ENCODE measurements at places on chromosomes 5 and 9.

- no peak for DNase-seq
Measured at GRCh38 chr9:68933434-68934328, 80.2 kb downstream of the PRKACG start.

DNA sequence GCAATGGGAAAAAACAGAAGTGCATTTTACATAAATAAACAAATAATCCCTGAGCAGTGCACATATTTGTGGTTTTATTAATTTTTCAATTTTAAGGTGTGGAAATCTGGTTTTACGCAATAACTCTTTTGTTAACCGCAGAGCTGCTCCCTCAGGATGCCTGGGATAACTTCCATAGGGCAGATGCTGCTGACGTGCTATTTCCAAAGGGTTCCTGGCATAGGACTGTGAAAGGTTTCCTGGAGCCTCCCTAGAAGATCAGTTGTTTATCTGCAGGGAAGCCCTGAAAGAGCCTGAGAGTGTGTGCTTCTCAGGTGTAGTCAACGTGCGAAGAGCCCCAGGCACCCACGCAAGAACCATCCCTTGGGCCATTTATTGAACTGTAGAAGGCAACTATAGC lies 443.5 kb downstream of the PLK2 start:
- no peak for DNase-seq

GRCh38 chr9:130452835-130453234 lies 8.1 kb downstream of the ASS1 start:
- DNase-seq: no peak

DNA sequence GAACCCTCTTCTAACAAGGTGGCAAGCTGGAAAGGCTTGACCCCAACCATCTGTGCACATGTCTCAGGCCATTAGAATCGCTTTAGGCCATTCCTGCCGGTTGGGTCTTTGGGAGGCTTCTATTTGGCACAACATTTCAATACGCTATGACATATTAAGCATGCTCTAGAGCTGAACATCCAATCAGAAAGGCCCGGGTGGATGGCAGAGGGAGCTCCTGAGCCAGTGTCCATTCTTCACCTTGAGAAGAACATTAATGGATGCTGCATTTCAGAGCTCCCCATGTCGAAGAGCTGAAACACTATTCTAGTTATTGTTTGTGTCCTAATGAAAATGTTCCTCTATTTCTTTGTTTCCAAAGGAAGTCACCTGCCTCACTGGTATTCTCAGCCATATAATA lies 12.8 kb downstream of the SPATA9 start:
- no peak for DNase-seq

- no peak for DNase-seq
Measured at GRCh38 chr9:91913096-91913495, 36.9 kb downstream of the ROR2 start.

- DNase-seq: no peak
Measured at GRCh38 chr9:84921175-84921574, 251.6 kb downstream of the NTRK2 start.

DNA sequence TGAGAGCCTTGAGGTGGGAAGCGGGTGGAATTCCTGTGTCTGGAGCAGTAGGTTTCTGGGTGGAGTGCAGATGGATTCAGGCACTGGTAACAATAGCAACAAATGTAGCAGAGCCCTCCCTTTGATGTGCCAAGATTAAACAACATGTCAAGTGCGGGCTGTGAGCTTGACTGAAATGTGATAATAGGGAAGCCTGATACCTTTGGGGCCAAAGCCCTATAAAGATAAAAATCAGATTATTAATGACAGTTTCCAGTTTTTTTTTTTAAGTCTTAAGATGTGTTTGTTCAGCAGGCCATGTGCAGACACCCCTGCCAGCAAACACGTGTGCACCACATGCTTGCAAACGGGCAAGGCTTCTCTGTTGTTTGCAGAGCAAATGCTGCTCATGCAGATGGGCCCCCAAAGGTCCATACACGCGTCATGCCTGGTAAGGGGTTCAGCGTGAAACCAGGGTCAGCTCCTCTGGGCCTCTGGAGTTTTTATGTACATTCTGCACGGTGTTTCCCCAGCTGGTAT lies 193.2 kb downstream of the GADD45G start:
- no peak for DNase-seq

DNA sequence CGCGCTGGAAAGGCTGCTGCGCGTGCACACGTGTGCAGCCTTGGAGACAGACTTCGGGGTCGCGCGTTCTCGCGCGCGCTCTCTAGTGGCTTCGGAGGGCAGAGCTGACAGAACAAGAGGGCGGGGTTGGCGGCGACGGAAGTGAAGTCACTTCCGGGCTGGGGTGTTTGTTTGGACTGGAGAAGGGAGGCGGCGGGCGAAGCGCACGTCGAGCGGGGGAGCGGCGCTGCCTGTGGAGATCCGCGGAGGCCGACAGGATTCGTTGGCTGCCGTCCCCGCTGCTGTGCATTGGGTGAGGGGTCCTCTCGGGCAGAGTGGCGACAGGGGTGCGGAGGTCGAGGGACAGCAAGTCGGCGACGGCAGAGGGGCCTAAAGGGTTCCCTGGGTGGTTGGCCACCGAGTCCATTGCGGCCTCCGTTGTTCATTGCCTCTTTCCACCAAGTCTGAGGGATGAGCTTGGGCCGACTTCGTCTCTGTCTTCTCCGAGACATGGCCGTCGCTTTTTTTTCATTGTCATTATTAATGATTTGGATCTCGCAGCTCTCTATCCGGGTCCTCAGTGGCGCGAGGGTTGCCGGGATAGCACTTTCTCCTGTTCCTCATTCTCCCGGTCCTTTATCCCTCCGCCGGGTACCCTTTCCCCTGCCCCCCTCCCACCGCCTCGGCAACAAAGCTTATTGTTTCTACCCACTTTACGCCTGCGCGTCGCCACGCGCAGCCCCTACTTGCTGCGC lies at the start of gene PAIP2:
PAIP2 (plus strand) TSS at position 166 of the 734 bp plus-strand sequence. CDS start 21,931 bp downstream, outside the sequence.
- peak; percentile 98 for DNase-seq

DNA sequence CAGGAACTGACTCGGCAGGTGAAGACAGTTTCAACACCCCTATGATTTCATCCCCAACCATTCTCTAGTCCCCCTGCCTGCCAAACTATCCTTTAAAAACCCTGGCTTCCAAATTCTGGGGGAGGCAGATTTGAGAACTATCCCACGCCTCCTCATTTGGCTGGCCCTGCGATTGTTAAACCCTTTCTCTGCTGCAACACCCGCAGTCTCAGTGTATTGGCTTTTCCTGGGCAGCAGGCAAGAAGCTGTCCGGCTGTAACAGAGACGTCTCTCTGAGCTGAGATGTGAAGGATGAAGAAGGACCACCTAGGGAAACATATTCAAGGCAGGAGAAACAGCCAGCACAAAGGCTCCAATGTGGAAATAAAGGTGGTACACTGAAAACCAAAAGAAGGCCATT lies 6.6 kb downstream of the ST6GALNAC6 start:
- no peak for DNase-seq

DNA sequence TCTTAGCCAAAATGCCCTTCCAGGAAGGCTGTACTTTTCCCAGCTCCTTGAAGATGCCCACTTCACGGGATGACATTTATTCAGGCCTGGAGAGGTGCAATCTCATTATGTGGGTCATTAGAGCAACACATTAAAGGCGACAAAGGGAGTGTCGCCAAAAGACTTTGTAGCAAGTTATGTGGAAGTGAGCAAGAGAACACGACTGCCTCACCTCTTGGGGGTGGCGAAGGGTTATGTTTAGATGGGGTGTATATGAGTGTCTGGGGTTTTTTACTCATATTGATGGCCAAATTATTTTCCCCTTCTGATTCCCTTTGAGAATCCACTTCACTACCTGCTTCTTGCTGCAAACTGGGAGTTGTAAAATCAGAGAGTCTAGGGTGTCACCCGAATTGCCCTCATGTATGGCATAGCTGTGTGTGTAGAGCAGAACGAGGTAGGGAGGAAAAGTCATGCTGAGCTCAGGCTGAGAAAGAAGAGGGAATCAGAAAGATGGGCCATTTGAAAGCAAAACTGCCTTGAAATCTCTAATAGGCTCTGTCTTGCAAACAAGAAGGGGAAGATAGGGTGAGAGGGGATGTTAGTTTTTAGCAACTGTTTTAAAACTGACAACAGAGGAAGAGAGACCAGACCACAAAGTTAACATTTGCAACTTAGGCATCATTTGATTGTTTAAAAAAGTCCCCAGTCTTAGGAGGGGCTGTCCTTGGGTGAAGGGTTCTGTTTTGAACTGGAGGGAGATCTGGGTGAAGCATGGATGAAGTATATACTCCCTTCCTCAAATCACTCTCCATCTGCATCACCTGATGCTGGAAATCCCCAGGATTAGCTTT lies 97.1 kb upstream of the IL12B start:
- DNase-seq: no peak

GRCh38 chr9:123807251-123807650 lies 122.7 kb downstream of the DENND1A start:
- no peak for DNase-seq

DNA sequence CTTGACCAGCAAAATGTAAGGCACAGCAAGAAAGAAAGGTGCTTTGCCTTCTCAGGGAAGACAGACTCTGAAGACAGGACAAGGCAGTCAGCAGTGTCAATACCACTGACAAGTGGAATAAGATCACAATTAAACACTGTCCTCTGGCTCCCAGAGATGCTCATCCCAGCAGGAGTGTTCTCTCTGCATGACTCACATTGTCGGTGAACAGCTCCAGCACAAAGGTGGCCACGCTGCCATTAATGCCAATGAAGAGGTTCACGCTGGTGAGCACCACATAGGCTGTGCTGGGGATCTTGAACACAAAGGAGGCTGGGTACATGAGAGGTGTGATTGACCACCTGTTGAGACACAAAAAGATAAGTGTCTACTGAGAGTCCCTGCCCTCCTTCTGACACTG lies 31.9 kb downstream of the NIPSNAP3B start:
- no peak for DNase-seq

DNA sequence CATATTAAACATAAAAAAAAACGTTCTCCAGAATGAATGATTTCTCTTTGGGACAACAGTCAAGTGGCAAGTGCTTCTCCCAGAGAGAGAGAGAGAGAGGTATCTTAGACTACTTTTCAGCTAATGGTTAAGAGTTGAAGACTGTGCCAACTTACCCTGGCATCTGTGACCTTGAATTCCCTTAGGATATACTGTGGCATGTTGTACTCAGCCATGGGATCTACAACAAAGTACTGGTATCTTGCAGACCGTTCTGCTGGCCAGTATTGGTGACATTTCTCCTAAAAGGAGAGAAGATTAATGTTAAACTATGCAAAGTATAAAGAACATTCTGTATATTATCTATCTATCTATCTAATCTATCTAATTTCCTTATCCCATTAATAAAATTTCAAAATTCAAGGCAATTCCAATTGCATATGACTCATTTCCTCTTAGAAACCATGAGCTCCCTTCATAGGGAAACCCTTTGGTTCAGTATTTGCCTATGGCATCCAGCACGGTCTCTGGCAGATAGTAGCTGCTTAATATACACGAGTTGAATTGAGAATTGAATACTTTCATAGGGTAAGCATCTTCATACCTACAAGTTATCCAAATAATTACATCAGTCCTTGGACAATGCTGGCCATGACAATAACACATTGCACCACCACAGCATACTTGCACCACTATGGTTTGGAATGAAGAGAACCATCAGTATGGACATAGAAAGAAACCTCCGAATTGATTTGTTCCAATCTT lies 539.4 kb upstream of the DMAC1 start:
- DNase-seq: no peak

DNA sequence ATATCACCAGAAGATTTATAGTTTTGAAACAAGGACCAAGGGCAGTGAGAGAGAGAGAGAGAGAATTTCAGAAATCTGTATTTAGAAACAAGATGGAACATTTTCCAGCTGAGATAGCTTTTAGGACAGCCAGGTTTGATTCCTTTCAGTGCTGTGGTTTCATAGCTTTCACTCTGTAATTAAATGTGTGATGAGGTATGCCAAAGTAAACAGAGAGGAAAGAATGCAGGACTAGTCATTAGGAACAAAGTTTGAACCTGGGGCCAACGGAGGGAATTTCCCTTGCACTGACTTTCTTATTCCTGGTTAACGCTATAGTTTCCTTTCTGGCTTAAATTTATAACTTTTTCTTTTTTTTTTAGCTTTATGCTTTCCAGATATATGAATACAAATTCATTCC lies 10.0 kb upstream of the CCL28 start:
- DNase-seq: no peak

GRCh38 chr9:129853614-129854013 lies 18.4 kb downstream of the USP20 start:
- no peak for DNase-seq

- no peak for DNase-seq
Measured at GRCh38 chr9:37575001-37575400, 1.2 kb downstream of the FBXO10 start.

DNA sequence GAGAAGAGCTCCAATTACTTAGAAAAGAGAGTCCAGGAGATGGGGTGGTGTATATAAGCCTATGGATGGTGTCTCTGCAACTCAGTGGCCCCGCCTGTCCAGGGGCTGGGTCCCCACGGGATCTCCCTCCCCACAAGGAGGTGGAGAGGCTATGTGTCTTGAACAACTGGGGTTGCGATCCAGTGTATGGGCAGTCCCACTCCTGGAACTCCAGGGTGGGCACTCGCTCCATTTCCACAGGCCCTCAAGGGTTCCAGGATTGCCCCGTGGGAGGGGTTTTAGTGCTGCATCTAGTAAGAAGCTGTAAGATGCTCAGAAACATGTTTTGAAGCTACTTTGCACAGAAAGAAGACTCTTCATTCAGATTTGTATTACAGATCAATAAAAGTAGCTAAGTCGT lies 558 bp upstream of the SMAD5 start:
- no peak for DNase-seq

GRCh38 chr9:84609779-84610178 lies 59.8 kb upstream of the NTRK2 start:
- no peak for DNase-seq

- peak; percentile 55 for DNase-seq
Measured at GRCh38 chr9:136808075-136808805, 492 bp downstream of the RABL6 start.

GRCh38 chr5:138875946-138876345 lies 811 bp upstream of the LRRTM2 start:
- no peak for DNase-seq

GRCh38 chr5:68953875-68954617 lies 139.8 kb upstream of the SLC30A5 start:
- DNase-seq: no peak

- no peak for DNase-seq
Measured at GRCh38 chr5:148833122-148833521, 6.7 kb downstream of the ADRB2 start.

DNA sequence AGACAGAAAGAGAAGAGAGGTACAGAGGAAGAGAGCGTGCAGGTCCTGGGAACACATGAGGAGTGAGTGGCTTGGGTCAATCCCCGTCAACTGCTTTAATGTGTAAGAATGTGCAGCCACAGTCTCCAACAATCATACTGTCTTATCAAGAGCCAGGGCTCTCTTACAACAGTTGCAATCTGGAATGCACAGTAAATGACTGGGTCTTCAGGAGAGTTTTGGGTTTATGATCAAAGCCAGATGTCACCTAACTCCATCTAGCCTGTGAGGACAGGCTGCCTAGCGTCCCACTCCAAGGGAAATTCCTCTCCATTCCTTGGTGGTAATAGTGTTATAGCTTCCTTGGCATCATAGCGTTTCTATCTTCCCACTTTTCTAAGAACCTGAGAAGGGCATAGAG lies 75.0 kb upstream of the TRIO start:
- no peak for DNase-seq

- no peak for DNase-seq
Measured at GRCh38 chr9:81146684-81147337, 542.5 kb downstream of the TLE1 start.

All from stimulated activated CD4-positive, alpha-beta T cell treated with anti-CD3 and anti-CD28 coated beads, Interleukin-2, amount 100 ng/mL, for 24 hours (primary cell).